NCI-H2107 (cell line): ENCODE measurements at places on chromosomes 2 and 18.

DNA sequence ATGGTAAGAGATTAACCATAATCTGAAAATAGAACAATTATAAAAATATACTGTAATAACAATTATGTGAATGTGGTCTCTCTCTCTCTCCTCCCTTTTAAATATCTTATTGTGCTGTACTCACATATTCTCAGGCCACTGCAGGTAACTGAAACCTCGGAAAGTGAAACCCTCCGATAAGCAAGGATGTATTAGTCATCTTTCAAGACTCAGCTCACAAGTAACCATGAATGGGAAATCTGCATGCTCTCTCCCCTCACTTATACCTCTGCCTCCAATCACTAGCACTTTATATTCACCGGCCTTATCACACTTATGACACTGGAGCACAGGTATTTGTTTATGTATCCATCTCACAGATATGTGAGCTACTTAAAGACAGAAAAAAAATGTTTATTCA is 139.7 kb downstream of the LRP2 start:
- no peak for DNase-seq

- DNase-seq: no peak
These were observed 78.4 kb downstream of the NAPG start for GRCh38 chr18:10604182-10604581.

DNA sequence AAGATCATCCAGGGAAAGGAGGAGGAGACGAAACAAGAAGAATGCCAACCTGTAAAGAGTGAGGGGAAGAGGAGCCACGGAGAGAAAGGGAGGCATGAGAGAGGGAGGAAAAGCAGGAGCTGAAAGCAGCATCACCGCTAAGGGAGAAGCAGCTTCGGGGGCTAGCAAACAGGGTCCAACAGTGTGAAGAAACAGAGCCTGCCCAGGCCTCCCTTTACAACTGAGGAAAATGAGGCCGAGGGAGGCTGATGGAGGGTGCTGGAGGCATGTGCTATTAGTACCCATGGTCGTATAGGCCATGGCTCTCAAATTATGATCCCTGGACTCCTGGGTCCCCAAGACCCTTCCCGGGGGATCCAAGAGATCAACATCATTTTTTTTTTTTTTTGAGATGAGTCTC is 50.4 kb upstream of the ASPRV1 start:
- DNase-seq: no peak

GRCh38 chr18:39748727-39749126 is 2183.1 kb upstream of the CELF4 start:
- DNase-seq: no peak

GRCh38 chr2:135799738-135800137 is 37.2 kb downstream of the LCT start:
- DNase-seq: no peak

- DNase-seq: no peak
These were observed 120.5 kb downstream of the AGAP1 start for GRCh38 chr2:235614176-235614860.

GRCh38 chr2:60488291-60488690 is 65.2 kb downstream of the BCL11A start:
- no peak for DNase-seq

GRCh38 chr2:215553946-215554345 is 118.1 kb upstream of the FN1 start:
- no peak for DNase-seq

DNA sequence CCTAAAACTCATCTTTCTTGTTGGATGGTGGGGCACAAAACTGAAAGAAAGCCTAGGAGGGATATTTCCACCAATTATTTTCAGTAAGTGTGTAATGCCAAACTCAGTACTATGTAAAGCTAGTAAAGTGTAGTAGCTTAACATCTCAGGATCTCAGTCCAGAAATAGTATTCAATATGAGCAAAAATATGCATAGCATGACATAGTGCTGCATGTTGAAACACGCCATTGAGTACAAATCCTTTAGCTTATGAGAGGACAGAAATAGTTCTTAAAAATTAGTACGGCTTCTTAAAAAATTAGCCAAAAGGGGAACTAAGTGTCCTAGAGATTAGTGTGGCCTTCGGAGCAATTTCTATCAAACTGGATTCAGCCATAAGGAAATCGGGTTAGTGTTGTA is 21.7 kb upstream of the ATL2 start:
- no peak for DNase-seq

DNA sequence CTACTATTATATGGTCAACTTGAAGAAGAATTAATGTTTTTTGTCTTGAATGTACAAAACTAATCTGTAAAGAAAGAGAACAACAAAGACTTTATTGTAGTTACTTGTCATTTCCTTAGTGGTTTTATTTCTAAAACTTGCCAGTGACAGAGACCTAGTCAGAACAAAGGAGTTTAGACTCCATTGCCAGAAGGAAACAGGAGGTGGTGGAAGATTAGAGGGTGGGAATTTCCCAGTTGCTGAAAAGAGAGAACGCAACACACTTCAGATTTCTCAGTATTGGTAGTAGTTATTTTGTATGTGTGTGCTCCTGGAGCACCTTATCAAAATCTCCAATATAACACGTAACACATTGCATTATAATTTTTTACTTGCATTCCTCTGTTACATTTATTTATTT is 81.4 kb downstream of the CDCA7 start:
- no peak for DNase-seq

- DNase-seq: no peak
These were observed 164.2 kb upstream of the SETBP1 start for GRCh38 chr18:44516450-44516849.

DNA sequence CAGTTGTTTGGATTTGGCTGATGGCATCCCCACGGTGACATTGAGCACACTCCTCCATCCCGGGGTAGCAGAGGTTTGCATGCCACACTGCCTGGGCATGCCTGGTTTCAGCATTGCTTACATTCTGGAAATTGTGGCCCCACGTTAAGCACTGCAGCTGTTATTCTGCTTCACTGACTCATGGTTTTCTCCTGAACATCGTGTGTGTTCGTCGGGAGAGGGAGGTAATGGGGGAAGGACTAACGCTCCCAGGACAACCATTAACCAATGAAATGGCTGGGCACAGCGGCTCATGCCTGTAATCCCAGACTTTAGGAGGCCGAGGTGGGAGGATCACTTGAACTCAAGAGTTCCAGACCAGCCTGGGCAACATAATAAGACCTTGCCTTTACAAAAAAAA is 28.2 kb upstream of the YWHAQ start:
- no peak for DNase-seq

GRCh38 chr2:113070606-113070975 is 2.8 kb downstream of the IL1F10 start:
- no peak for DNase-seq

DNA sequence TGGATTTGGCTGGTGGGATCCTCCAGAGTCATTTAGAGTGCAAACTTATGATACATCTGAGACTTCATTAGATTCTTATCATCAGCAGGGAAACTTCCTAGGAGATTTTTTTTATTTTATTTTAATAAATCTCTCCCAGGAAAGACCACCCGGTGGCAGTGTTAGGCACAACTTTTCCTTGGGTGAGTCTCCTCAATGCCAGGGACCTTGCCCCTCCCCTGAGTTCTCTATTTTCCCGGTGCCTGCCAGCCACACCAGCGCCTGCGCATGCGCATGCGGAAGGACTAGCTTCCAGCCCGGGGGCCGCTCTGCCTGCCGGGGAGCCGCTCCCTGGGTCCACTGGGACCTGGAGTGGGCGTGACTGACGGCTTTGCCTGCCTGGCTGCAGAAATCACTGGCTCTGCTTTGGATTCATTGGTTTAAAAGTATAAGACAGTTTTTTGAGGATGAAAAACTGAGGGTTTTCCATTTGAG is 86.6 kb downstream of the TMEM182 start:
- peak; percentile 73 for DNase-seq

GRCh38 chr18:23458830-23459529 is 5.9 kb downstream of the RIOK3 start:
- no peak for DNase-seq

DNA sequence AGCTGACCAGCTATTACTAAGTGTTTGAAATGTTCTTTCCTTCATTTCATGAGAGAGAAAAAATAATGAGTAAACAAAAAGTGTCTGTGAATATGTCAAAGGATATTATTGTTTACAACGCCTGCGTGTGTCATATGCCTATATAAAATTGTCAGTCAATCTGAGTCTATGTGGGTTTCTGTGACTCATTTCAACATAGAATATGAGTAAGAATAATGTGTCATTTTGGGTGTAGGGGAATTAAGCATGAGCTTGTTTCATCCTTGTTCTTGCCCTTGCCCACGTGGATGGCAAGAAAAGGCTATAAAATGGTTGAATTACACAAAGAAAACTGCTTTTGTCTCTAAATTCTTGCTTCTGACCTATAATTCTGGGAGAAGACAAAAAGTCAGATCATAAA is 466.0 kb downstream of the PTH2R start:
- DNase-seq: no peak

GRCh38 chr18:50282521-50283335 is 1.4 kb upstream of the MBD1 start:
- DNase-seq: no peak

- DNase-seq: no peak
These were observed 345.7 kb upstream of the SPRED2 start for GRCh38 chr2:65778137-65778536.

GRCh38 chr2:234796045-234796591 is 155.7 kb upstream of the SH3BP4 start:
- DNase-seq: no peak

DNA sequence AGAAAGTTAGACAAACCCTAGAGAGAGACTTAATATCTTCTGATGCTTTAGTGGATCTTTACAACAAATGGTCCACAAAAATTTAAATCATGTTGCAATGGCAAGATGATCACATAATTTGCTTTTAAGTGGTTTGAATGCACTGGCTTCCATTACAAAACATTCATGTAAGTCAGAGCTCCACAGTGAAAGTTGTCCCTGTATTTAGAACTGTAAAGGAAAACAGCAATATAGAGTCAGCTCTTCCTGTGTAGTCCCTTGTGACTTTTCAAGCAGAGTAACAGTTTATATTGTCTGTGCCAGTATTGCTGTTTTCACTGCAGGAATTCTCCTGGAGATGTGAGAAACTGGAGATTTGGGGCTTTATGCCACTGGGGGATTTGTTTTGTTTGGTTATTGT is 77.7 kb downstream of the MEIS1 start:
- no peak for DNase-seq

GRCh38 chr2:12702168-12703121 is 14.3 kb upstream of the TRIB2 start:
- peak; percentile 26 for DNase-seq

- DNase-seq: no peak
These were observed 22.7 kb downstream of the CNNM4 start for GRCh38 chr2:96783388-96783787.

DNA sequence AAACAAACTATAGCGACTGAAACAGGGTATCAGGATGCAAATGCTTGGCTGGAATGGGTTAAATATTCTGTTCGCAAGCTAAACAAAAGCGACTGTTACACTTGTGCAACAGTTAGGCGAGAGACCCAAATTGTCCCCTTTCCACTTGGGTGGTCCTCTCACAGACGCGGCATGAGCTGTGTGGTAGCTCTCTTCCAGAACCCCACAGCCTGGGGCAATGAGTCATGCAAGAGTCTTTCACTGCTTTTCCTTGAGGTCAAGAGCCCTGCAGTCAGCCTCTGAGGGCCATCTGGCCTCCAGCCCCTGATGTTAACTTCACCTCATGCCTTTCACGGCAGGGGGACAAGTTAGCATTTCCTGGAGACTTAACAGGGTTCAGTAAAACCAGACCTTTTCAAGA is 25.7 kb downstream of the SULT1C4 start:
- DNase-seq: no peak

DNA sequence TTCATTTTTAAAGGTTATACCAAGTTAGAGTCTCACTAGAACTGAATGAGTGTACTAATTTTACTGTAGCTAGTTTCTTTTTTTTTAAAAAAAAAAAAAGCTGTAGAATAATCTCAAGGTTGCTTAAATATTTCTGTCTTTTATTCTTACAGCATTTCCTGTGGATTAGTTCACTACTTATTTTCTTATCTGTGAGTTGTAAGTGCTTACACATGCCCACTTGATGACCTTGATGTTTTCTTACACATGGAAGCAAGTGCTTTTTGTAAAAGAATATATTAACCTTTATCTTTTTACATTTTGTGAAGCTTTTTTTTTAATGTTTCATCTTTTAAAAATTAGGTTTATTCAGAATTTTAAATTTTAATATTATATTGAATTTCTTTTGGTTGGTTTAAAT is 57.8 kb downstream of the MSH2 start:
- no peak for DNase-seq

DNA sequence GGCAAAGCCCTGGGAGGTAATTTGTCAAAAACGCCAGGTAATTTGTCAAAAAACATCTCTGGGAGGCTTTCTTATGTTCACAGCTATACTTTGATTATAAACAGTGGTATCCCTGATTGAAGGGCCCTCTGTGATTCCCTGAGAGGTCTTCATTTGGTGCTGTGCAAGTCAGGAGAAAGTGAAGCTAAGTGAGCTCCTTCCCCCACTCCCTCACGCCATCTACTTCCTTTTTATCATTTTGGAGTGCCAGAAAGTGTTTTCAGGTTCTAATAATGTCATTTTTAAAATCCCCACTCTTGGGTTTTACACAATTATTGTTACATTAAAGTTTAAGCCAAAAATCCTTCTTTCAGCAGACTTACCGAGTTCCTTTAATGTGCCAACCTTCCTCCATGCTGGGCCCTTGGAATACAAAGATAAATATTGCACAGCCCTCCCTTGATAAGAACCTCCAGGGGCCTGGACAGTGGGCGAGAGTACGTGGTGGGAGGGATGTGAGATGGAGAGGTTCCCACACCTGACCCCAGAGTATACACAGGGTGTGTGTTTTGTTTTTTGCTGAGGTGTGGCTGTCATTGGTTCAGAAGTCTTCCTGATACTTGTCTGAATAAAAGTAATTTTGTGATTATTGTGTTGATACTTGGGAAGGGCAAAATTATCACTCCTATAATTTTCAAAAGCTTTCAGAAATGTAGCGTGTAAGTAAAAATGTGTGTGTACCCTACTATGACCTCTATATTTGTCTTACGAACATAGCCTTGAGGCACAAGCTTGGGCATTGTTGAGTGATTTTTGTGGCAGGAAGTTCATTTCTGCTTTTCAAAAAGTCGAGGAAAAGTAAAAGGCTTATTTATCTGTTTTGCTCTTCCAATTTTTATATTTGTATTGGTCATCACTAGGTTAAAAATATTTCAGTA is 8.2 kb downstream of the MAPRE2 start:
- DNase-seq: no peak

- no peak for DNase-seq
These were observed 84.6 kb upstream of the GYPC start for GRCh38 chr2:126571403-126571802.

GRCh38 chr2:112147382-112148168 is 9.4 kb downstream of the FBLN7 start:
- no peak for DNase-seq

DNA sequence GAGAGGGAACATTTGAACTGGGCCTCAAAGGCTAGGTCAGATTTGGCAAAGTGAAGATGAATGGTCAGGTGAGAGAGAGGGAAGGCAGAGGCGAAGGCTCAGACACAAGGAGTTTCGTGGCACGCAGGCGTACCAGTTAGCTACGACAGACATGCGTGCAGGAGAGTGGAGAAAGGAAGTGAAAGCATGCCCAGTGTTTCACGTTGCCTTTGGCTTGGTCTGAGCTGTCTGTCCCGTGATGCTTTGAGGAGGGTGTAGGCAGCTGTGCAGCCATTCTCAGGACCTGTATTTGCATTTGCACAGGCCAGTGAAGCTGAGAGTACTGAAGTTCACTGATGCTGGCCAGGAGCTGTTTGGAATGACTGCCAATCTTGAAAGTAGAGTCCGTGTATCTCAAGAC is 69.5 kb downstream of the HNRNPLL start:
- DNase-seq: no peak
